ENCODE measurements at places on chromosomes 2 and 18. TPM values are rescaled to one million over a fixed set of nuclear protein-coding genes. Genes with fewer than 3 reads are reported as not detected.

CTAGE1 gene
- not detected for total RNA-seq

KYNU gene
- not detected for total RNA-seq

DNA sequence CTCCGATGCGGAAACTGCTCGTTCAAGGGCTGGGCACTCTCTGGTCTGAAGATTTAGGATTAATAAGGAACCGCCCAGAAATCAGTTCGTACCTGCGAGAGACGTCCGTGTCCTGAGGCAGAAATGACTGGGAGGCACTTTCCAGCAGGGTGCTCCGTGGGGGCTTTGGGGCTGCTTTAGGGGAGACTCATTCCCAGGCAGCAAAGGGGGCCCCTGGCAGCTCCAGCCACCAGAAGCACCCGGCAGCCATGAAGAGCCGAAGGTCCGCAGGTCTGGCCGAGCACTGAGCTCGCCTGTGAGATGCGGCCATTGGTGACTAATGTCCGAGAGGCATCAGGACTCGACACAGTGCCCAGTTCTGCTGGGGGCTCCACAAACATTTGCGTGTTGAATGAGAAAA is 20.9 kb downstream of the KCNG2 start:
- peaks cover 8% of the 10 kb centered on the region for H3K4me1 ChIP-seq
- H3K36me3 ChIP-seq, result no peaks in the 10 kb centered on the region
- no peak overlapping the region for H3K4me3 ChIP-seq
- no peak for DNase-seq
- peaks cover 6% of the 10 kb centered on the region for H3K27me3 ChIP-seq
- H3K27ac ChIP-seq, result no peak overlapping the region

ANKRD30BL gene
- total RNA-seq, result not detected

- H3K4me3 ChIP-seq, result no peak overlapping the region
- no peaks in the 10 kb centered on the region for H3K36me3 ChIP-seq
- DNase-seq, result no peak
- no peaks in the 10 kb centered on the region for H3K27me3 ChIP-seq
- H3K4me1 ChIP-seq, result no peaks in the 10 kb centered on the region
These were observed 160.7 kb upstream of the EPAS1 start for GRCh38 chr2:46136481-46136880.

Data from activated CD4-positive, alpha-beta T cell treated with anti-CD3 and anti-CD28 coated beads, Interleukin-2, amount 10 ng/mL, durations not matched to agents 7 days and 5 days (primary cell).